ENCODE measurements at places on chromosomes 3 and 15.

- no peak for DNase-seq
Observed at GRCh38 chr15:34889476-34889875, 80.1 kb downstream of the AQR start.

- peak; percentile 54 for DNase-seq
Observed at GRCh38 chr3:15327941-15328340, 4.4 kb downstream of the SH3BP5 start.

- no peak for DNase-seq
Observed at GRCh38 chr15:56835718-56836171, 82.7 kb upstream of the TCF12 start.

DNA sequence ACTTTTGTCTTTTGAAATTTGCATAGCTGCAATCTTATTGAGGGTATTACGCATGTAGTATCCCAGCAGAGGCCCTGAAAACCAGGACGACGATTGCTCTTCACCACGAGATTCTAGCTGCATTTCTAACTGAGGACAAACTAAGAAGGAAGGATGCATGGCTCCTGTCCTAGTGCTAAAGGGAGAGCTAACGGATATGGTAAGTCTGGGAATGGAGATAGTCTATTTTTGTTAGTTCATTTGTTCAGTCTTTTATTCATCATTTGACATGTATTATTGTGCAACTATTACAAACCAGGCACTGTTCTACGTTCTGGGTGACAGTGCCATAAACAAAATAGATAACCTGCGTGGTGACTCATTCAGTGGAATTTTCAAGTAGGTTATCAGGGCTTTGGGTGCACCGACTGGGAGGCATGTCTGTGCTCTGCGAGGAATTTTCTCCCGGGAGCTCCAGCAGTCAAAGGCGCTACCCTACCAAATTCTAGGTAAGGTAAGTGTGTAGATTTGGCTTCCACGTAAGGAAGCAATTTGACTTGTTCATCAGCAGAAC is 51.9 kb upstream of the ETV5 start:
- DNase-seq, result no peak

GRCh38 chr3:60957541-60957940 is 293.7 kb downstream of the FHIT start:
- no peak for DNase-seq

GRCh38 chr15:33955945-33956344 is 12.4 kb upstream of the CHRM5 start:
- no peak for DNase-seq

DNA sequence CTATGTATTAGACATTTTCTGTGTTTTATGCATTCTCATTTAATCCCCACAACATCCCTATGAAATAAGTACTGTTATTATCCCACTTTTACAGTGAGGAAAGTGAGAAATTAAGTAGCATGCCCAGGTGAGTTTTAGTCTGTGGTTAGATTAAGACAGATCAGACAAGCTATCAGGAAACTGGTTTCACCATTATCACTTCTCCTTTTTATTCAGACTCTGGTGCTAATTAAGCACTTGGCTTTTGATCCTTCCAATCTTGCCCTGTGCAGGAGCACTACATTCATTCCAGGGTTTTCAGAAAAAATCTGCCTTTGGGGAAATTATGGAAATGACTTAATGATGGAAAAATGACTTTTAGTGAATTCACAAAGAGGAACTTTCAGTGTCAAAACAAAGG is 115.2 kb downstream of the TMEM108 start:
- no peak for DNase-seq

DNA sequence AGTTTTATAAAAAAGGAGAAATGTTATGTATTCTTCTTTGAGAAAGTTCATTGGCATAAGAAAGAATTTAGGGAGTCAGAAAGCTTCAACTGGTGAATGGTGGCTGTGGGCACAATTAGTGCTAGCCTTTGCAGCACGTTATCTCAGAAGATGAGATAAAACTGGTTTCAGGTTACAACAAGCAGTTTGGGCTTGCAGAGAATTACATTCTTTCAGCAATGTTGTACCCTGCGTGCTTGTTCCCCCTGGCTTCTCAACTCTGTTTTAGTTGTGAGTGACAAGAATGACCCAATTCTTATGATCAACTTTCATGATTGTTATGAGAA is 31.6 kb upstream of the ACP3 start:
- DNase-seq, result no peak

GRCh38 chr3:177351757-177352158 is 154.5 kb upstream of the TBL1XR1 start:
- no peak for DNase-seq
